ENCODE measurements at places on chromosomes 16 and 17.

GRCh38 chr16:46736695-46737094 lies 11.4 kb downstream of the MYLK3 start:
- DNase-seq: no peak

GRCh38 chr17:58691701-58692238 lies at the start of gene TEX14:
TEX14 (minus strand) TSS chr17:58692045; CDS start chr17:58652001, 40,044 bp downstream.
- DNase-seq: no peak

DNA sequence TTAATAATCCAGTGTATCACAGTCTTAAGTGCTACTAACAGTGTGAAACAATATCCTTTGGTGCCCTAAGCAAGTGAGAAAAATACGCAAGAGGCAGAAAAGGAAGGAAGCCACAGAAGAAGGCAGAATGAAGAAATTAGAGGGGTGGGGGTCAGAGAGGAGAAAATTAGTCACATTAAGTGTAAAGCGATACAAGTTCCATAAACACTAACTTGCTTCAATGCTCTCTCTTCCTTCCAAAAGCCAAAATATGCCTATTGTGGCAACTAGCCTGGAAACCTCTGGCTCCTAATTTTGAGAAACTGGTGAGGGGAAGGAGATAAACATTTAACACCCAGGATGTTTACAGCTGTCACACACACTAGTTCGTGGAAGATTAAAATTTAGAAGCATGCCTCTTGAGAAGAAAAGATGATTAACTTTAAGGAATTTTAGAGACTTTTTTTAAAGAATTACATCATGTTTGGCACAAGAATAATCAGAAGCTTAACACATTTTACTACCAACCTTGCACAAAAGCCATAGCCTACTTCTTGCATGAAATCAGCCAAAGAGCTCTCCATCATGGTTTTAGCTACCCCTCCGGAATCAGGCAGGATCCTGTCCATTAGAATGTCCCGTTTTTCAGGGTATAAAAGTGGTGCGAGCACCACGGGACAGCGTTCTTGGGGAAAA lies 44.7 kb downstream of the CNOT1 start:
- DNase-seq: no peak

DNA sequence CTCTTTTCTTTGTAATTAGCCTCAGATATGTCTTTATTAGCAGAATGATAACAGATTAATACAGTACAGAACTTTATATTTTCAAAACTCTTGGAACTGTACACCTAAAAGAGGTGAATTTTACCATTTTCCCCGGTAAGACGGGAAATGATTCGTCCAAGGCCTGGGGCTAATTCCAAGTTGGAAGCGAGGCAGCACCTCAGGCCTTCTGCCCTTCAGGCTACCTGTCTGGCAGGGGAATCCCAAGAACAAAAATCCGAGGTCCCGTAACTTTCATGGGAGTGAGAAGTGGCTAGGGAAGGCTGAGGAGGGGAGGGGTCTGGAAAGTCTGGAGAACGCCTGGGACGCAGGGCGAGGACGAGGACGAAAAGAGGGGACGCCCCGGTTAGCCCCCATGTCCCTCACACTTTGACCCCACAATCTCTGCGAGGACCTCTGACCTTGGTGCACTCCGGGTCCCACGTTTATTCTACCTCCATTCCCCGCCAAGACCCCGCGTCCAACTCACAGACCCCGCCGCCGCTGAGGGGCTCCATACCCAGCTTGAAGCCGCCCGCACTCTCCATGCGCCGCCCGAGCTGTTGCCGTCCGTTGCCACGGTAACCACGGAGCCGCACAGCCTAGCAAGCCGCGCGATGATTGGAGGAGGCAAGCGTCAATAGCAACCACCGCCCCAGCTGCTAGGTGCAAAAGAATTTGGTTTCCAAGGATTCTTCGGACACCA lies at the start of gene HYDIN:
HYDIN (minus strand) TSS at position 601 of the 724 bp plus-strand sequence. CDS start 43,827 bp downstream, outside the sequence.
- DNase-seq: no peak

GRCh38 chr17:19342611-19343255 lies 19.8 kb downstream of the B9D1 start:
- no peak for DNase-seq

DNA sequence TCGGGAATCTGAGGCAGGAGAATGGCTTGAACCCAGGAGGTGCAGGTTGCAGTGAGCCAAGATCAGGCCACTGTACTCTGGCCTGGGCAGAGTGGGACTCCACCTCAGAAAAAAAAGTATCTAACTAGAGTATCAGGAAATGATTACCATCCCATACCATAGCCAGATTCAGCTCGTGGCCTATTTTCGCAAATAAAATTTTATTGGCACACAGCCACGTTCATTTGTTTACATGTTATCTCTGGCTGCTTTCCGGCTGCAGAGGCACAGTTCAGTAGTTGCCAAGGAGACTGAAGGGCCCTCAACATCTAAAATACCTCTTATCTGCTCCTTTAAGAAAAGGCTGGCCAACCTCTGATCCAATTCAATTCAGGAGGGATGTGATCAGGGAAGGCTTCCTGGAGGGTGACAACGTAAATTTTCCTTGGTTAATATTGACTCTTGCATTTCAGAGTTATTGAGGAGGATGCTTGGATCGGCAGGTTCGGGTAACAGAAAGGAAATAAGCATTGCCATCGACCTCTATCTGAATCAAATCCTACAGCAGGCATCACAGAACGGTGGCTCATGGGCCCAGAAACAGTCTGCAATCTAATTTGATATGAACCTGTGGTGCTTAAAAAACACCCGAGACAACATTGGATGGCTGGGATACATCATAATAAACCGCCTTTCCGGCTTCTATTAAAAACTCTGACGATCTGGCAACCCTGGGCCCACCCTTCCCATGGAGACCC lies 73.8 kb downstream of the XYLT1 start:
- no peak for DNase-seq

DNA sequence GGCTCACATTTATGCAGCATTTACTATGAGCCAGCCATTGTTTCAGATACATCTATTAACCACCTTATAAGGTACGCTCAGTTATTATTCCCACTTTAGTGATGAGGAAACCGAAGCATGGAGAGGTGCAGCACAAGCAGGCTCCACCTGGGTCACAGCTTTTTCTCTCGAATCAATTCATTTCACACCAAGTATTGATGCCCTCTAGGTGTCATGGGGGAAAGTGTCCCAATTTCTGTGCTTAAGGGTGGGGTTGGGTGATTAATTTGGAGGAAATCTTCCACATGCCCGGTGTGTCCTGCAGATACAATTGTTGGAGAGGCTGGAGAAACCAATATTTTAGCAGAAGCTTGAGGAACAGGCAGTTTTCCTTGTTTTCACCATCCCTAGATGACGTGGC lies 62.7 kb upstream of the DNAJA2 start:
- no peak for DNase-seq

DNA sequence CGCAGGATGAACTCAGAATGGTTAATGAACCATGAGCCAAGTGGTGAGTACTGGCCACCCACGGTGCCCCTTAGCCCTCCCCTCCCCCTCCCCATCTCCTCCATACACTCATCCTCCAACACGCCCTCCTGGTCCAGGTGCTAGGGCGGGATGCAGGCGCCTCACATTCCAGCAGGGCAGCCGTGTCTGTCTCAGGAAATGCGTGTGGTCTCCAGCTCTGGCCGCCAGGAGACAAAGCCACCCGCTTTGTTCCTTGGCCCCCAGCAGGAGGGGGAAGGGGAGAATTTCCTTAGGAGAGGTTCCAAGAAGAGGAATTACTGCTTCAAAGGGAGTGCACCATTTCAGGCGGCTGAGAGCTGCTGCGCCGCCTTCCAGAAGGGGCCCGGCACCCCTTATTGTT lies 29.7 kb upstream of the RMI2 start:
- no peak for DNase-seq

- no peak for DNase-seq
Observed at GRCh38 chr16:82629441-82630027, 2.8 kb downstream of the CDH13 start.

DNA sequence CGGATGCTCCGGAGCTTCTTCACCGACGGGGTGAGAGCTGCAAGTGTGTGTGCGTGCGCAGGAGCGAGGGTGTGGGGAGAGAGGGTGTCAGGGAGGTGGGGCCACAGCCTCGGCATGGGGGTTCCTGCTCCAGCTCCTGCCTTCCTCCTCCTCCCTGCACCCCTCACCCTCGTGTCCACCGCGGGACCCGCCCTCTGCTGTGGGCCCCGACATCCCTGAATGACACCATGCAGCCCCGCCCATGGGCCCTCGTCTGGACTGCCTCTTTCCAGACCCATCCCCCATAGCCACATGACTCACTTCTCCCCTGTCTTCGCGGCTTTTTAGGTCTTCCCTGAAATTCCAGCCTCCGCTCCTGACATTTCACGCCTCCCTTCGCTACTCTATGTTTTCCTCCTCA lies 41.6 kb downstream of the ARHGAP23 start:
- no peak for DNase-seq

GRCh38 chr16:88442383-88442726 lies 10.7 kb upstream of the ZFPM1 start:
- no peak for DNase-seq

- no peak for DNase-seq
Observed at GRCh38 chr16:27441998-27442397, 40.0 kb downstream of the IL21R start.

- no peak for DNase-seq
Observed at GRCh38 chr17:48625495-48626244, 488 bp downstream of the HOXB9 start.

DNA sequence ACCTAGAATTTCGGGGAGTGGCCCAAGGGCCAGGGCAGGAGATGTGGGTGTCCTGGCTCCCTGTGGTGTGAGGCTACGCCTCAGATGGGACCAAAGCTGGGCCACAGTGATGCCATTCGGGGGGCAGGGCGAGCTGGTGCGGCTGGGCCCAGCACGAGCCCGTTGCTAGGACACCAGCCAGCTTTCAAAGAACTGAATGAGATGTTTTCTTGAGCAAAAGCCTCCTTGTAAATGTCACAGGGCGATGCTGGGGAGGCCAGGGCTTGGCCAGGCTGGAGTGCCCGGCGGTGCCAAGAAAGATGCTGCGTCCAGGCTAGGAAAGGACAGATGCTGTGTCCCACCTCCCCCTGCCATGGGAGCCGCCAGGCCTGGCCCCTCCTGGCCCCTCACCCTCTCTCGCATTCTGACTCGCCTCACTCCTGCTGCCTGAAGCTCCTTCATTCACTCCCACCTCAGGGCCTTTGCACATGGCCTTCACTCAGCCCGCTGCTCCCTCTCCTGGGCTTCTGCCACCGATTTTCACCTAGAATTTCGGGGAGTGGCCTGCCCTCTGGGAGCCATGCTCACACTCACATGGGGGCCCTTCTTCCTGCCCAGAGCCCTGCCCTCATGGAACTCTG lies 39.1 kb downstream of the CPNE2 start:
- no peak for DNase-seq

DNA sequence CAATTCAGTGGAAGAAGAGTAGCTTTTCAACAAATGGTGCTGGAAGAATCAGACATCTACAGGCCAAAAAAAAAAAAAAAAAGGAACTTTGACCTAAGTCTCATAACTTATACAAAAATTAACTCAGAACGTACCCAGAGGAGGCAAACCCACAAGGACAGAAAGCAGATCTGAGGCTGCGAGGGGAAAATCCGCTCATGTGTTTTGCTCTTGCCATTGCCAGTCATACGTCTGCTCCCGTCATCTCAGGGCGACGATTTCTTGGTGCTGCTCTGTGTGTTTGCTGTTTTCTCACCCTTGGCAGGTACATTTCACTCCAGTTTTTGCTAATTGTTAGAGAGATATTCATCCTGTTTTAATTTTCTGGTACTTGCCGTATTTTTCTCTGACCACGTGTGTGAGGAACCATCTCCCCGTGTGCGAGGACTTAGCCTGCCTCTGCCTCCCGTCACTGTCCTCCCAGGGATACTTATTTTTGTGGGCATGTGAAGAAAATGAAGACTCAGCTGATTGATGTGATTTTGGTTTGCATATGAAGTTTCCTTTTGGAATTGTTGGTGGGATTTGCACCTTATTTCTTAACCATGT lies 33.4 kb upstream of the ACSF3 start:
- DNase-seq: no peak

DNA sequence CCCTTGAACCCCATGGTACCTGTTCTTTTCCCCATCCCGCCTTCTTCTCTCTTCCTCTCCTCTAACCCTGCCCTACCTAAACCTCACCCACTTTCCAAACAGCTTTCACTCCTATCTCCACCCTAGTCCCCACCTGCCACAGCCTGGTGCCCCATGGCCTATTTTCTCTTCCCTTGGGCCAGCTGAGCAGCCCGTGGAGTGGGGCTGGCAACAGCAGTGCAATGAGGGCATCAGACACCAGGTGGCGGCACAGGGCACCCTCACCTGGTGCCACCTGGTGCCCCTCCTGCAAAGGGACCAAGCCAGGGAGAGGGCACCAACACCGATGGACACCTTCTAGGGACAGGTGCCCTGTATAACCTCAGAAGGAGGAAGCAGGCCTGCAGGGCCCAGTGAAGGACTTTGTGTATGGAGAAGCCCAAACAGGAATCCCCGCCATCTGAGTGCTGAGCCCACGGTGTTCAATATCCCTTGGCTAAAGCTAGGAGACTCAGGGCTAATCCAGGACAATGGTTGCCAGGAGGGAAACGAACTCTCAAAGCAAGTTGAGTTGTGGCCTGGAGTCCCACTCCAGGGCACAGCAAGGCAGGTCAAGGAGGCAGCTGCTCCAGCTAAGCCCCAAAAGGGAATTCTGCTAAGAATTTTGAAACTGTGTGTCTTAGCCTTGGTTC lies 4.0 kb upstream of the ABCC3 start:
- peak; percentile 36 for DNase-seq

DNA sequence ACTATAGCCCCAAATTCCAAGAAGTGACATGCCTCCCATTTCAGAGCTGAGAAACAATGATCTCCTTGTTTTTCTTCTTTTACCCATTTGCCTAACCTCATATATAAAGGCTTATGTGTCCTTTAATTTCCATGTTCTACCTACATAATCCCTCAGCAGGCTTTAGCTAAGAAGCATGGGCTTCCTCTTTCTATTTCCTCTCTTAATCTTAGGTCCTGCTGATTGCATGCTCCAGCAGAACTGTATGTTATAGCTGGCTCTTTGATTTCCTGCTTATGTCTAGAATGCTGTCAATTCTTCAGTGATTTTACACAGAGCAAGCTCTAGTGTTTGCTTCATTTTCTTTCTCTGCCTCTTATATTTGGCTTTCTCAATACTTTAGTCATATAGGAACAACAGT lies 151.7 kb upstream of the COX10 start:
- no peak for DNase-seq

- DNase-seq: no peak
Observed at GRCh38 chr17:18919963-18920362, 32.0 kb upstream of the SLC5A10 start.

GRCh38 chr16:30786936-30787612 lies at the start of gene ZNF629:
ZNF629 (minus strand) TSS chr16:30787205; CDS start chr16:30784482, 2,723 bp downstream.
- no peak for DNase-seq

GRCh38 chr17:40617678-40618240 lies 29.9 kb downstream of the SMARCE1 start:
- no peak for DNase-seq

DNA sequence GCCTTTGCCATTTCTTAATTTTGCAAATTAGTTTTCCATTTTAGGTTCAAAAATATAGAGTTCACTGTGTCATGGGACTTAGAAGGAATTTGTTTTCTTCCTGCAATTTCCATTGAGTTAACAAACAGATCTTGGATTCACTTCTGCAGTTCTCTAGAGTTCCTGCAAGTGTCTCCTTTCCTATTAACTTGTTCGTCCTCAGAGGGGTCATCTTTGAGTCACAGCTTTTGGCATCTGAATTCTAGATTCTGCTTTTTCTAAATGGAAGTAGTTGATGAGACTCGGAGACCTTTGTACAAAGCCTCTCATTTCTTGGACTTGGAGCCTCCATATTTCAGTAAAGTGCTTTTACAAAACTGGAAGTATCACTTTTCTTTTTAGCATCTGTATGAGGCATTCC lies 323.3 kb downstream of the BCAS3 start:
- no peak for DNase-seq

- no peak for DNase-seq
Observed at GRCh38 chr17:59376506-59376905, 45.1 kb downstream of the YPEL2 start.

- no peak for DNase-seq
Observed at GRCh38 chr17:83013779-83014117, 65.7 kb upstream of the METRNL start.

GRCh38 chr16:47492428-47493377 lies 31.6 kb downstream of the PHKB start:
- no peak for DNase-seq

Data from stimulated activated CD8-positive, alpha-beta memory T cell treated with anti-CD3 and anti-CD28 coated beads, Interleukin-4, amount 100 ng/mL, for 24 hours (primary cell).